ENCODE measurements at places on chromosomes 12 and 14.

- DNase-seq: no peak
Observed at GRCh38 chr12:50032854-50033581, 7.7 kb upstream of the RACGAP1 start.

DNA sequence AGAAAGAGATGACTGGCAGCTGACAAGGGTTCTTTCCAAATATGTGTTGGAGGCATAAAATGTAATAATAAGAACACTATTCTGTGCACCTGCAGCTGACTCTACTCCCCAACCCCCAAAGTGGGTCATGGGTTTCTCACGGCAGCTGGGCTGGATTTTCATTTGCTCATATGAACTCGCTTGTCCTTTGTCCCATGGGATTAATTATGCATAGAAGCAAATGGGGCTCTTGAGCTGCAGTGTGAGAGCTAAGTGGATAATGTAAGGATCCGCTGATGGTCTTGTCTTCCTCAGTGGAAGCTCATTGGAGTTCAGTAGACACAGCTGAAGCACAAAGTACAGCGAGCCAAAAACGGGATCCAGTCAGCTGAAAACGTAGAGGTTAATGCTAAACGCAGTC is 46.3 kb downstream of the TTC8 start:
- no peak for DNase-seq

DNA sequence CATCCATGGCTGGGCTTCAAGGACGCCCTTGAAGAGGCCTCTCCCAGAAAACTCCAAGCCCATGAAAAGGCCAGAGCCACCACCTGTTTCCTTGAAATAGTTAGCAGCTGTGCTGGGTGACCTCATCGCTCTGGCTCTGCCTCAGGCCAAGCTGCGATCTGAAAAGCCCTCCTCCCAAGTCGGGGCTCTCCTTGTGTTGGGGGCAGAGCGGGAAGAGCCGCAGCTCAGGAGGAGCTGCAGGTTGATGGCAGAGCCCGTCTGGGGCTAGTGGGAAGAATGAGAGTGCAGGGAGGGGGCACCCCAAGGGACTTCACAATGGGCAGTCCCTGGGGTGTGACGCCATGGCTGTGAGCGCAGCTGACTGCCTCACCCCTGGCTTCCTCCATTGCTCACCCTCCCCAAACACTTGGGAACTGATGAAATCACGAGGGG is 50.0 kb upstream of the STON2 start:
- no peak for DNase-seq

DNA sequence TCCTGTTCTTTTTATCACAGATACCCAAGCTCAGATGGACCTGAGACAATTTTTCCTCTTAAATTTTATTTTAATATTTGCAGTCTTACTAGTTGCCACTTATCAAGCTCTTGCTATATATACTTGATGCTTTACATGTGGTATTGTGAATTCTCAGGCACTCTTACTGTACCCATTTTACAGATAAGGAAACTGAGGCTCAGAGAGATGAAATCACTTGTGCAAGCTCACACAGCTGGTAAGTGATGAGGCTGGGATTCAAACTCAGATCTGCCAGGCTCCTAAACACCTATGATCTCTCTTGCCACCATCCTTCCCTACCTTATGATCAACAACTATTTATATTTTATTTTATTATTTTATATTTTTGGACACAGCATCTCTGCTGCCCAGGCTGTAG is 133.0 kb upstream of the LHX5 start:
- DNase-seq: no peak

DNA sequence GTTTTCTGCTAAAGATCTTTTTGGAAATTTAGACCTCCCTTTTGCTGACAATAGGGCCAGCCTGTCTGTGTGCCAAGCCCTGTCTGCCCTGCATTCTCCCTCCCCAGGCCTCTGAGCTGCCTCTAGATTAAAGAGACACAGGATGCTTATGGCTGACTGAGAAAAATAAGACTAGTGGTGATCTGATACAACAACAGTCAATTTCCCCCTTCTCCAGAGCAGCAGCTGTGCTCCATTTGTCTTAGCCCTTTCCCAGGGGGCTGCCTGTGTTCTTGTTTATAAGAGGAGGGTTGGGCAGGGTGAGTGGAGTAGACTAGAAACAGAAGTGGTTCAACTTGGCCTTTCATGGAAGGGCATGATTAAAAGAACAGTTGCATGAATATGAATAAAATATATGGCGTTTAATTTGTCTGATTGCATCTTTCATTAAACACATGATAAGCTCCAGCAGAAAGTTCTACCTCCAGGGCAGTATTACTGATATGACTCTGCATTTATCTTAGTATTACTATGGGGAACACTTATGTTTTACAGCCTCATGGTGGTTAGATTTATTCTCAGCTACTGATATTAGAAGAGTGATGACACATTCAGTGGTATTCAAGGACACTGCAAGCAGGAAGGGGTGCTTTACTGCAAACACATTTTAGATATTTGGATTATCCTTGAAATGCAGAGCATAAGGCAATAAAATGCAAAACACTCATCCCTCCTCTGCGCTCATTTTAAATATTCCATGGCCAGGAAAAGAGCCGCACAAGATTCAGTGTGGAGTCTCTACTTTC is 150.2 kb upstream of the CLEC14A start:
- no peak for DNase-seq

GRCh38 chr12:20197411-20197810 is 170.9 kb upstream of the PDE3A start:
- no peak for DNase-seq

- no peak for DNase-seq
Observed at GRCh38 chr14:78164226-78164853, 5.8 kb upstream of the NRXN3 start.

- no peak for DNase-seq
Observed at GRCh38 chr12:108190529-108190928, 61.4 kb downstream of the WSCD2 start.

DNA sequence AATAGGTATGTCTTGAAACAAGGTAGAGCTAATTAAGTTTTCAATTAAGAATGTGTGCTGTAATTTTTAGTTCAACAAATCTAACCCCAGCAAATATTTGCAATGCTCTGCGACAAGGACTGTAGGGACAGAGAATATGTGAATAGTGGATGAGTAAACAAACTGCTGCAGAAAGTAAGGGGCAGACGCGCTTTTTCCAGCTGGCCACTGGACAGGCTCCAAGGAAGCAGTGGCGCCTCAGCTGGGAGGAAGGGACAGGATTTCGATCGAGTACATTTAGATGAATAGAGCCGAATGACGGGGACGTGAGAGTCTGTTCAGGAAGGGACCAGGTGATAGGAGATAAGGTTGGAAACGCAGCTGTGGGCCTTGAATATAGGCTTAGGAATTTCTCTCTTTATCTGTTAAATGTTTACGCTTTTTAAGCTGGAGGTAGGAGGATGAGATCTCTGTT is 69.3 kb downstream of the ELK3 start:
- DNase-seq: no peak

DNA sequence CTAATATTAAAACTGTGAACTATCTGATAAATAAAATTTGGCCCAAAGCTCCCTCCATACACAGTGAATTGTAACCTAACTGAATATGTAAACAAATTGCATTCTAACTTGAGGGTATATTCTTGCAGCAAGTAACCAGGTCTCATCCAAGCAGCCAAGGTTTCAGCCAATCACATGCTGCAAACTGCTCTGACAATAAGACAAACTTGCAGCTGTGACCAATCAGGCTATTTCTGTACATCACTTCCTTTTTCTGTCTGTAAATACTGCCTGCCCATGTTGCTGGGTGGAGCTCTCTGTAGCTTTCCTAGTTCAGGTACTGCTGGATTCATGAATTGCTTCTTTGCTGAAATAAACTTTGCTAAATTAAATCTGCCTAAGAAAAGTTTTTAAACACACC is 499.0 kb downstream of the GALC start:
- no peak for DNase-seq

- no peak for DNase-seq
Observed at GRCh38 chr14:92945959-92946846, 23.3 kb downstream of the CHGA start.

DNA sequence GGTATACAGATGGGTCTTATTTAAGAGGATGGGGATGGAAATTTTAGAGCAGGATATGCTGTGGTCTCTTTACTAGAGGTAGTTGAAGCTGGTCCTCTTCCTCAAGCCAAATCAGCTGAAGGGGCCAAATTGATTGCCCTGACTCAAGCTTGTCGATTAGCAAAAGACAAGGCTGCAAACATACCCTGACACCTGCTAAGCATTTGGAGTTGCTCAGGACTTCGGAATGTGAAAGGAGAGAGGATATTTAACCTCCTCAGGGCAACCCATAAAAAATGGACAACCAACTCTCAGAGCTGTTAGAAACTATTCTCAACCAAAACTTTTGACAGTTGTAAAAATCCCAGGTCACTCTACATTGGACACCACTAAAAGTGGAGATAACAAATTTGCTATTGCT is 15.6 kb downstream of the PTGDR start:
- DNase-seq: no peak

- no peak for DNase-seq
Observed at GRCh38 chr14:102916347-102917055, 6.0 kb upstream of the AMN start.

DNA sequence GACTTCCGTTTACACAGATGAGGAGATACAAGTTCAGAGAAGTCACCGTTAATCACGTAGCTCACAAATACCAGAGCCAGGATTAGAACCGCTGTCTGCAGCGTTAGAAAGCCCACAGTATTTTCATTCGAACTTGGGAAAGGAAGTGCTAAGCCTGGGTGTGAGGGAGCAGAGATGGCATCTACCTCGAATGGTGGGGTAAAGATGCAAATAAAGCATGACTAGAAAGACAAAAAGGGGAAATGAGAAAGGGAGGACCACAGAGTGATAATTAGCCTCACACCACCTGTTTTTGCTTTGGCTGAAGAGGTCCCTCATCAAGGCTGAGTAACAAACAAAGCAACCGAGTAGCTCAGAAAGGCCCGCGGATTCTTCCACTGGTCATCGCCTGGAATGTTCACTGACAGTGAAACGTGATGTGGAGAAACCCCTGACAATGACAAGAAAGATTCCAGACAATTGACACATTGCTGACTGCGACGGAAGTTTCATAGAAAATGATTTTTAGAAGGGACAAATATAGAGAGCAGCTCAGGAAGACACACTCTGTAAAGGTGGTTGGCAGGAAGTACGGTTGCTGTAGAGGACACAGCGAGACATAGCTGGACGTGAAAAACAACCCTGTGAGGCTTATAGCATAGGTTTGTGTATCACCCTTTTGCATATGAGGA is 31.5 kb upstream of the BHLHE41 start:
- no peak for DNase-seq

DNA sequence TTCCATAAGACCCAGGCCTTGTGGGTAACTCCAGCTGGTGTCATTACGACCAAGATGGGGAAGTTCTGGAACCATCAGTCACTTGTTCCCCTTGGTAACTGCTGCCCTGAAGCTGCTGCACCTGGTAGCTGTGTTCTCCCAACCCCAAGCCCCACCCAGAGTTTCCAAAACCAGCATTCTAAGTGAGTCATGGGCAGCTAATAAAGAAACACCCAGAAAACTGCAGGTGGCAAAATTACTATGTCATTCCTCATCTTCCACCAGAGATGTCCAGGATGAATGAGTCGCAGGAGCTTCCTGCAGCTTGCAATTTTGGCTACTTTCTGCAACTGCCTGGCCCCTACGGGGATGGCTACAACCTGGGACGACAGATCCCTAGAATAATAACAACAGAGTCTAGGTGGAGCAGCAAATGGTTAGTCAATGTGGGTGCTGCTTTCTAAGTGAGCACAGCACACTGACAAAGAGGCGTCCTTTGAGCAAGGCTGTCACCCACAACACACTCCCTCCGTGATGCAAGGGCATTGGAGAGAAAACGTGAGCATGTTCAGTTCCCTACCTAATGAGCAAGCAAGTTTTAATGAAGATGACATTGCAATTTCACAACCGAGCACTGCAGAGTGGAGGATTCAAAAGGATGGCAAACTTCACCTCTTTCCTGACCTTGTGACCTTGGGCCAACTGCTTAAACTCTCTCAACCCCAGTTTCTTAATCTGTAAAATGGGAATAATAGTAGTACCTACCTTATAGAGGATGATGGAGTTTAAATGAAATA is 301.4 kb upstream of the NOS1 start:
- no peak for DNase-seq

DNA sequence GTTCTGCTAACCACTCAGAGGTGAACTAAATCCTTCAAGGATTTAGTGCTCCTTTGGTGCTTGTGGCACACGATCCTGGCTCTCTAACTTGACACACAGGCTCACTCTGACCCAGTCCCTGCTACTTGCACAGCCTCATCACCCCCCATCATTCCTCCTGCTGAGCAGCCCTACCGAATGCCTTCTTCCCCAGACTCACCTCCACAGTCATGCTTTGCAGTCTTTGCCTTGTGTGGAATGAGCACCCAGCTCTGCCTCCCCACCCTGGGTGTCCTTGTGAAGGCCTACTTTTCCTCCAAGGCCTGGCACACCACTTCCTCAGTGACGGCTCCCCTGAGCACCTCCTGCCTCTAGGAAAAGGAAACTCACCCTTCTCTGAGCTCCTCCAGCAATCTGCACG is 7.9 kb upstream of the TINF2 start:
- no peak for DNase-seq

GRCh38 chr12:56948457-56948777 is 9.0 kb downstream of the RDH16 start:
- no peak for DNase-seq

GRCh38 chr12:9221483-9221882 is 13.3 kb upstream of the PZP start:
- no peak for DNase-seq

- DNase-seq: no peak
Observed at GRCh38 chr14:26896447-26896846, 298.6 kb upstream of the NOVA1 start.

DNA sequence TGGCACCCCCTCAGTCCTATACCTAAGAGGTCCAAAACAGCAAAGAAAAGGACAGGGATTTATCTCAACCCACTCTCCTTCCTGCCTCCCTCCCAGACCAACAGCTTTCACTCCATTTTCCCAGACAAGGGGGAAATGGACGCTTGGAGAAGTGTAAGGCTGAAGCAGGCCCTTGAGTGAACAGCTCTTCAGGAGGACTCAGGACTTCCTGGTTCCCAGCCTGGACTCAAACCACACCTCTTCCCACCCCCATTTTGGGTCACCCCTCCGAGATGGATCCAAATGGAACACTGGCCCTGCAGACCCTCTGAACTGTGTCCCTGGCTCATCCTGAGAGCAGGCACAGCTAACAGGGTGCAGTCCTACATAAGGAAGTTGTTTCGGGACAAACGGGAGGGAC is 2.7 kb downstream of the KMT2D start:
- DNase-seq: no peak

DNA sequence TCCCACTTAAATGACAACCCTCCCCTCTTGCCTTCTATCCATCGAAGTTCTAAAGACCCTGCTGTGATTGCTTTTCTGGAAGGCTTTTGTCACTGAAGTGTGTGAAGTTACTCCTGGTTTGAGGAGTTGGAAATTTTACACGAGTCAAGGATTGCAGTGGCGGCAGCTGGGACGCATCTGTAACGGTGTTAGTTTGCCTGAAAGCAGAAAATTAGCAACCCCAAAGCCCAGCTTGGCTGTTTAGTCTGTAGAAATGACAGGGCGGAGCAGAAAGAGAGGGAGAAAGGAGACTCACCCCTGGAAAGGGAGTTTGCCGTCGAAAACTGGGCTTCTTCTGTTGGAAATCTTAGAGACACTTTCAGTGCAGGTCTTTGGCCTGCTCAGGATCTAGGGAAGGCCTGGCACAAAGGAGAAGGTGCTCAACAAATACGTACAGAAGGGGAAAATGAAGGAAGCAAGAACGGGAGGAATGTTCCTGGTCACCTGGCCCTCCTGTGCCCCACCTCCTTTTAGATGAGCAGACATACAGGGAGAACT is 931 bp upstream of the MYF5 start:
- no peak for DNase-seq
